ENCODE measurements at places on chromosomes 5 and 9.

- no peak for DNase-seq
These were observed 290.1 kb upstream of the CDH9 start for GRCh38 chr5:27328480-27328879.

- no peak for DNase-seq
These were observed 14.0 kb upstream of the SLC6A19 start for GRCh38 chr5:1187234-1187949.

- DNase-seq = no peak
These were observed 153.1 kb upstream of the RAPGEF1 start for GRCh38 chr9:131892902-131893500.

DNA sequence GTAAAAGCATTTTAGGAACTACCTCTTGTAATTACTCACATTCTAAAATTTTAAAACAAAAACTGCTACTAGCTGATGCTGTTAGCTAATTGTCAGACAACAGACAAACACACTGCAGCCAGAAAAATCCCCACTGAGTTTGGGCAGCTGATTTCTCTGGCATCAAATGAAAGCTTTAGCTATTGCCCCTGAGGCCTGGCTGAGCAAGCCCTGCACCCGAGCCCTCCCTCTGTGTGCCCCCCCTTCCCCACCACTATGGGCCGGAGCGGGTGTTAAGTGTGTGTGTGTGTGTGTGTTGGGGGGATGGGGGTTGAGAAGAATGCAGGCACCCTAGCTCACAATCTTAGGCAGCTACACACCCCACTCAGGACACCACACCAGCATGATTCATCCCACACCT, 2.4 kb downstream of the NEUROG1 start:
- DNase-seq = no peak

- DNase-seq = no peak
These were observed 4.7 kb downstream of the SPTAN1 start for GRCh38 chr9:128556926-128557634.

DNA sequence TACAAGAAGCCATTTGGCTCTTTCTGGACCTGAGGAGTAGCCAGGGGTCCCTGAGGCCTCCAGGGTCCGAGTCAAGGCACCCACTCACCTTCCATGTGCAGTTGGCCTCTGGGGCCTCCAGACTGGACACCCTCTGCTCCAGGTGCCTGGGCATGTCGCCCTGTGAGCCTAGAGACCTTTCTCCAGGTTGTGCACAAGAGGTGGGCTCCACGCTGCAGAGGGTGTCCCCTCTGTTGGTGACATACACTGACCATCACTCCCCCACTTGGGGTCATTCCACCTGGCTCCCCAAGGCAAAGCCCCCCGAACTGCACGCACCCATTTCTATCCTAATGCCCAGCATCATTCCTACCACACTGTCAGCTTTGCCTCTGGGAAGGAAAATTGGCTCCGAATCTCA, 48.8 kb downstream of the RASGEF1C start:
- DNase-seq = no peak

- DNase-seq = no peak
These were observed 593.9 kb upstream of the GRAMD2B start for GRCh38 chr5:125829349-125829748.

DNA sequence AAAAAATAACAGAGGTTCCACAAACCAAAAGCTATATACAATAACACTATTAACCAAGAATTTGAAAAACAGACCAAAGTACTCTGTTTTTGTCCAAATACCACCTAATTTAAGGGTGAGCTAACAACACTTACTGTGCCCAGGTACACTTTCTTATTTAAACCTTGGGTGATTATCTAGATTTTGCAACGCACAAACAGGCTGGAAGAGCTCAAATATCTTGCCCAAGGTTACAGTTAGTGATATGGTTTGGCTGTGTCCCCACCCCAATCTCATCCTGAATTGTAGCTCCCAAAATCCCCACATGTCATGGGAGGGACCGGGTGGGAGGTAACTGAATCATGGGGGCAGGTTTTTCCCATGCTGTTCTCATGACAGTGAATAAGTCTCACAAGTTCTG, 58.9 kb downstream of the CDK5RAP2 start:
- no peak for DNase-seq

DNA sequence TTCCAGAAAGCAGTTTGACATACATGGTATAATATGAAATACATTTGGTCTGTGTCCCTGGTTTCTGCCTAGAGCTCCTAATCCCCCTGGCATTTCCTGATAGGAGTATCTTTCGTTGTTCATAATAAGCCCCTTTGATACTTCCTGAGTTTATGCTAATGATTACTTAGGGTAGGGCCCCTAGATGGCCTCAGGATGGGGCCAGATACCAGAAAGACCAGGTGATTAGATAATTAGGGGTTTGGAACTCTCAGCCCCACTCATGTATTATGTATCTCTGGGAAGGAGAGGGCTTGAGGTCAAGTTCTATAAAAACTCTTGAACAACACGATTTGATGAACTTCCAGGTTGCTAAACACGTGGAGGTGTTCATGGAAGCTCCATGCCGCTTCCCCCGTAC, 163.3 kb upstream of the ZNF608 start:
- DNase-seq = peak; percentile 38

GRCh38 chr9:128838338-128838737, 8.7 kb upstream of the SPOUT1 start:
- DNase-seq = no peak

DNA sequence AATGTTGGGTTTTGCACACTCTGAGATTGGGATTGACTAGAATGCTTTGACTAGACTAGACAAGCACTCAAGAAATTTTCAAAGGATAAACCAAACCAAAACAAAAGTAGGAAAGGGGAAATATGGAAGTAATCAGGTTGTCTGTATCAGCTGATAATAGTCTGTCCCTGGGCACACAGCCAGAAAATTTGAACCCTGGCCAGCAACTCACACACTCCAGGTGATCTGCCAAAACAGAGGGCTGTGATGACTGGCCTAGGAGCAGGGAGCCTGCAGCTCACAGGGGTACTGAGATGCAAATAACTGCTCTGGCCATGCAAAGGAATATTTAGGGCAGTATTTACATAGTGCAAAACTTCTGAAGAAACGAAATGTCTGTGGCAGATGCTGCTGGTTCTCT, 112.3 kb upstream of the SMIM23 start:
- DNase-seq = no peak

- DNase-seq = peak; percentile 9
These were observed 161.0 kb downstream of the PBX3 start for GRCh38 chr9:125908136-125908535.

- no peak for DNase-seq
These were observed 14.6 kb downstream of the KIF4B start for GRCh38 chr5:155027993-155028629.

- DNase-seq = no peak
These were observed 16.5 kb downstream of the AGXT2 start for GRCh38 chr5:35031276-35031675.

DNA sequence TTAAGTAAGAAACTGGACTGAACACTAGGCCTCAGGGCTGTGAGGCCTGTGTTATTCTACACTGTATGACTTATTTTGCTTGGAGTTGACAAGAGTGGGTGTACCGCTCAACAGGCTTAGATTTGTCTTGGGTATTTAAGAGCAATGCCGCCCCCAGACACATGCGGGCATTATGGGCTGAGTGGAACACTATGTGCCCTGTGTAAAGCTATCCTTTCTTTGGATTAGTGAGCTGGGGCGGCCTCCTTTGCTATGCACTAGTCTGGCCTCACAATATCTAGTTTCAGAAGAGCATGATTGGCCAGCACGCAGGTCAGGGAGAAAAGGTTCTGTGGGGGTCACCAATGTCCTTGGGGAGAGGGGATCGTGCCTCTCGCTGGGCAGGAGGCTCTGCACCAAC, 206.3 kb upstream of the GDNF start:
- DNase-seq = no peak

DNA sequence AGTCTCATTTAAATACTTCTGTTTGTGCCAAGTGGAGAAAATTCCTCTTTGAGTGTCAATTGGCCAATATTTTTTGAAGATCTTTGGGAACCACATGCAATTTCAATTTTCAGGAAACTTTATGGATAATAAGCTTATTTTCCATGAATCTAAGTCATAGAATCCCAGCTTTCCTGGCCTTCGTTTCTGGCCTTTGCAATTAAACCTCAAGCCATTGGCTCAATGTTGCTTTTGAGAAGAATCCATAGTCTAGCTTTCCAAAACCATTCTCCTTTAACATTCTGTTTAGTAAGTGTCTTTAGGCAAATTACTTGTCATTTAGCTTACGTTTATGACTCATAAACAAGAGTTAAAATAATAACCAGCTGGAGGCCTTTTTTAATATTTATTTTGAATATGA, 145.0 kb upstream of the FTMT start:
- DNase-seq = no peak

DNA sequence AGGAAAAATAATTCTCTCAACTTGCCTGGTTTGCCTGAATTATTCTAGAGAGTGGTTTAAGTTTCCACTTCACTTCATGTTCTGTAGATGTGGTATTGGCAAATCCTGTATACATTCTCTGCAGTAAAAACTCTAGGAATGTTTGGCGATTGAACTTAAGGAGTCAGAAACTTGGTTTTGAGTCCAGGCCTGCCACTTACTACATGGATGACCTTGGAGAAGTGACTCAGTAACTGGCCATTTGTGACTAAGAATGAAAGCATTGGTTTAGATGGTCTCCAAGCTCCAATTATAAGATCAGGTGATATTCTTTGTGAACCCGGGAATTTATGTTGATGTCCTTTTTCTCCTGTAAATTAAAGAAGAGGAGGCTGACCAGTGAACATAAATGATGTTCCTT, 233.8 kb downstream of the GAS1 start:
- no peak for DNase-seq

GRCh38 chr9:89648247-89649000, 43.6 kb downstream of the GADD45G start:
- no peak for DNase-seq

DNA sequence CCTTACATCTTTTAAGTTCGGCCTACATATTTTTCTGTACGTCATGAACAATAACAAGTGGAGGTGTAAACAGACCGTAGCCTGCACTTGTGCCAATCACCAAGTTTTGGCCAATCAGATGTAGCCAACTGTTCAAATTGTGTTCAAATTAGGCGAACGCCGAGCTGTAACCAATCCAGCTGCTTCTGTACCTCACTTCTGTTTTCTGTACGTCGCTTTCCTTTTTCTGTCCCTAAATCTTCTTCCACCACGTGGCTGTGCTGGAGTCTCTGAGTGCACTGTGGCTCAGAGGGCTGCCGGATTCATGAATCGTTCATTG, 26.4 kb downstream of the TRIM14 start:
- peak; percentile 30 for DNase-seq

GRCh38 chr5:470961-471749, 28.2 kb downstream of the EXOC3 start:
- no peak for DNase-seq

GRCh38 chr5:19531374-19531952, 456.5 kb downstream of the CDH18 start:
- DNase-seq = no peak

DNA sequence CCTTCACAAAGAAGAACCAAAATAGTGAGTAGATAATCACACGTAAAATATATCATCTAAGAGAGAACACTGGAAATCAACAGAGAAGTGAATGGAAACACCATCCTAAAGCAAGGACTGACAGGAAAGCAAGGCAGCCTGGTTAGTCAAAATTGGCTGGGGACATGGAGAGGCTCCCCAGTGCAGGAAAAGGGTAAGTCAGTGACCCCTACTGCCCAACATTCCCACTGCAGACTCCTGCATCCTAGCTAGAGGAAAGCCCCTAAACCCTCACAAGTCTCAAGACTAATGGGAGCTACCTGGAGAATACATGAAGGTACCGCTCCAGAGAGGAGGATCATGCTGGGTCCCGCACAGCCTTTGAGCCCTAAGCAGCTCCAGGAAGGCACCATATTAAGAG, 60.1 kb downstream of the ZDHHC21 start:
- DNase-seq = no peak

DNA sequence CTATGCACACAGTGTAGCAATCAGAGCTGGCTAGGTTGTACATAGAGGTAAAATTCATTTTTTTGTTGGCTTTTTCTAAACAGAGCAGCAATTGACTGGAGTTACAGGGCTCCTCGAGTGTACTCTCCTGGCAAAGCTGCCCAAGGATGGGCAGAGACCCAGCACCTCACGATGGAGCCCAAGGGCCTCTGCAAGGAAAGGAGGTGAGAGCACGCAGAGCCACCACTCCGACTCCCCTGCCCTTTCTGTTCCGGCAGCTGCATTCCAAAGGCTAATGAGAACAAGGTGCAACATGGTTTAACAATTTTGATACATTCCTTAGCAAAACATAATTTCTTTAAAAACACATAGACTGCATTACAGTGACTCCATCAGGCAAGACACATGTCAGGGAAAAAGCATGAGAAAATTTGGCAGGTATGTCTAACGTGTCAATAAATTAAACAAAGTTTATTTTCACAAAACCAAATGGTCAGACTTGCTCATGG, 47.5 kb downstream of the SAXO1 start:
- no peak for DNase-seq
